ENCODE measurements at places on chromosomes 16 and 17.
A peak's percentile ranks its signal among the peaks of the same experiment; 100 is the strongest.

DNA sequence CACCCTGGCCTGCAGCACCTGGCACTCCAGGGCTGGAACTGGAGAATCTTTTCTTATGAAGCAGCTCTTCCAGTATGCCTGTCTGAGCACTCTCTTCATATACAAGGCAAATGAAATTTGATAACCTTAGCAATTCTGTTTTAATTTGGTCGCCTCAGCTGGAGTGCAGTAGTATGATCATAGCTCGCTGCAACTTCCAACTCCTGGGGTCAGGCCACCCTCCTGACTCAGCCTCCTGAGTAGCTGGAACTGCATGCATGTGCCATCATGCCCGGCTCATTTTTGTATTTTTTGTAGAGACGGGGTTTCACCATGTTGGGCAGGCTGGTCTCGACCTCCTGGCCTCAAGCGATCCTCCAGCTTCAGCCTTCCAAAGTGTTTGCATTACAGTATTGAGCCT is 140.8 kb upstream of the CHMP6 start:
- no peak for ATAC-seq

DNA sequence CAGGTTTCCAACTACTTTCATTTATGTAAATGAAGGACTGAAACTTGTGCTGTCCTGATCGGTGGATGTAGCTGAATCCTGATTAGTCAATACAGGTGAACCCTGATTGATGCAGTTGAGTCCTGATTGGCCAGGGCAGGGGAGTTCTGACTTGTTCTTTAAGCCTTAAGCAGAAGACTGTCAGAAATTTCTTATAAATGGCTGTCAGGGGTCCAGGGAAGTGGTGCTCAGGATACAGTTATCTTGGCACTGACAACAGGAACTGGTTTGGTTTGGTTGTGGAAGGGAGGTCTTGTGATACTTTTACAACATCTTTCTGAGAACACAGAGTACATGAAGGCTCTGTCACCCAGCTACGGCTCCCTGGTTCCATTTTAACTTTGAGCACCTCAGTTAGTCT is 132.1 kb downstream of the KCNJ12 start:
- no peak for ATAC-seq

DNA sequence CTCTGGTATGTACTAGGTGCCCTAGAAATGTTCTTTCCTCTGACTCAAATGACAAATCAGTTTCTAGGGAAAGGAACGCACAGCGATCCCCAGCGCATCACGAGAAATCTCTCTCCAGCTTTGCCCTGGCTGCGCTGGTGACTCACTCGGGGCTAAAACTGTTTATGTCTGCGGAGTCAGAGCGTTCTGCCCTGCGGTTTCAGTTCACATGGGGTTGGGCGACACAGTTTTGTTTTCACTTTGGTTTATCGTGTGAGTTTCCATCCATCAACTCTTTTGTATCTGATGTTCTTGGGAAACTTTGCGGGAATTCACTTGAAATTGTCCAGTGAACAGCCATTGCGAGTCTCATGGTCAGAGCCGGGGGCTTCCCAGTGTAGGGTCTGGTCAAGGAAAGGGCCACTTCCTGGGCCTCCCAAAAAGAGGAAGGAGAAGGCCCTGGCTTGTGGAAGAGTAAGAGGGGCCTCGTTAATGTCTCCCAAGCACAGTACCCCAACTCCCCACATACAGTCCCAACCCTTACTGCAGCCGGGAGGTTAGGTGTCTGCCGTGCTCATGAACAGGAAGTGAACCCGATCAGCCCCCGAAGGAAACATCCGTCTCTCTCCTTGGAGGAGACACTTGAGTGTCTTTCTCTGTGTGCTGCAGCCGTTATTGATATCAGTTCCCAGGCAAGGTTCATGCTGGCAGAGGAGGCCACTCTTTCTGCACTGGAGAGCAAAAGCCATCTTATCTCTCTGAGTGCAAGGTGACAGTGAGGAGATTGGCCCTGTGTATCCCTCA is 643.2 kb downstream of the WWOX start:
- peak; percentile 97 for ATAC-seq

GRCh38 chr16:86959091-86959651 is 358.0 kb downstream of the C16orf95 start:
- no peak for ATAC-seq

- ATAC-seq, result peak; percentile 9
These were observed 158 bp downstream of the ALYREF start for GRCh38 chr17:81891303-81891552.

GRCh38 chr16:1151424-1152122 is 1.3 kb upstream of the CACNA1H start:
- no peak for ATAC-seq

DNA sequence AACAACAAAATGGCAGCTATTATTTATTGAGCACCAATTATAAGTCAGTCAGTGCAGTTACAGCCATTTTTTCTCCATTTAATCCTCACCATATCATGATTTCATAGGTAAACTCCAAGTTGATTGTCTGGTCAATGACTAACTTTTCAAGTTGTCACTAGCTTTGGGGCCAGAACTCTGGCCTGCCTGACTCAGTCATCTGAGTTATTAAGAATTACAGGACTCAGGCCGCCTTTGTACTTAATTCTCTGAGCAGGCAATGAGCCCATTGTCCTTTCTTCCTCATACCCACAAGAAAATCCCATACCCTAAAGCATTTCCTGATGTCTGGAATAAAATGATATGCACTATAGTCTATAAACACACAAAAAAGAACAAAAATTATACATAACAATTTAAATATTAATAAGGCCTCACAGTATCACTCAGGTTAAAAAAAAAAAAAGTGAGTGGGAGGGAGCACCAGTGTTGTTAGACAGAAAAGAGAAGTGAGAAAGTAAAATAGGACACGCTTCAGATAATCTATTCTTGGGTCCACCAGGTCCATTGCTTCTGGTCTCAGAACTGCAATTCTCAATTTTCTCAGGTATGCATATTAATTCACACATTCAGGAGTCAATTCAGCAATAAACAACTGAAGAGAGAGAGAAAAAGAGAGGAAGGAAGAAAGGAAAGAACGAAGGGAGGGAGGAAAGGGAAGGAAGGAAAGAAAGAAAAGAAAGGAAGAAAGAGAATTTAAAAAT is 70.2 kb downstream of the SPAG9 start:
- ATAC-seq, result no peak

GRCh38 chr16:73170612-73171038 is 122.7 kb upstream of the ZFHX3 start:
- no peak for ATAC-seq

DNA sequence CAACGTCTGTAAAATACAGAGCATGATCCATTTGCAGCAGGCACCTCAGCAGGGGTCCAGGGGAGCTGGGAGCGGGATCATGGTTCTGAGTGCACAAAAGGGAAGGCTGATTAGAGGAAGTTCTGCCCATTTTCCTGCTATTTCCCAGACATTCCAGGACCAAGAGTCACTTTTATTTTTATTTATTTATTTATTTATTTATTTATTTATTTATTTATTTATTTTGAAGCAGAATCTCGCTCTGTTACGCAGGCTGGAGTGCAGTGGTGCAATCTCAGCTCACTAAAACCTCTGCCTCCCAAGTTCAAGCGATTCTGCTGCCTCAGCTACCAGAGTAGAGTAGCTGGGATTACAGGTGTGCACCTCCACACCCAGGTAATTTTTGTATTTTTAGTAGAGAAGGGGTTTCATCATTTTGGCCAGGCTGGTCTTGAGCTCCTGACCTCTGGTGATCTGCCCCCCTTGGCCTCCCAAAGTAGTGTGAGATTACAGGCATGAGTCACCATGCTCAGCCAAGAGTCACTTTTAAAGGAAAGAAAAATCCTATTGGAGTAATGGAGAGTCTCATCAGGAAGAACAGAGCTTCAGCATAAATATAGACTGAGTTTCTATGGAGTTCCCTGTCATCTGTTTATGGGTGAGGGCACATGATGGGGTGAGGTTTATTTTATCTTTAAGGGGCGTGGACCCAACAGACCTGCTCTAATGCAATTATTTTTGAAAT is 355.2 kb downstream of the HAPSTR1 start:
- ATAC-seq, result no peak

DNA sequence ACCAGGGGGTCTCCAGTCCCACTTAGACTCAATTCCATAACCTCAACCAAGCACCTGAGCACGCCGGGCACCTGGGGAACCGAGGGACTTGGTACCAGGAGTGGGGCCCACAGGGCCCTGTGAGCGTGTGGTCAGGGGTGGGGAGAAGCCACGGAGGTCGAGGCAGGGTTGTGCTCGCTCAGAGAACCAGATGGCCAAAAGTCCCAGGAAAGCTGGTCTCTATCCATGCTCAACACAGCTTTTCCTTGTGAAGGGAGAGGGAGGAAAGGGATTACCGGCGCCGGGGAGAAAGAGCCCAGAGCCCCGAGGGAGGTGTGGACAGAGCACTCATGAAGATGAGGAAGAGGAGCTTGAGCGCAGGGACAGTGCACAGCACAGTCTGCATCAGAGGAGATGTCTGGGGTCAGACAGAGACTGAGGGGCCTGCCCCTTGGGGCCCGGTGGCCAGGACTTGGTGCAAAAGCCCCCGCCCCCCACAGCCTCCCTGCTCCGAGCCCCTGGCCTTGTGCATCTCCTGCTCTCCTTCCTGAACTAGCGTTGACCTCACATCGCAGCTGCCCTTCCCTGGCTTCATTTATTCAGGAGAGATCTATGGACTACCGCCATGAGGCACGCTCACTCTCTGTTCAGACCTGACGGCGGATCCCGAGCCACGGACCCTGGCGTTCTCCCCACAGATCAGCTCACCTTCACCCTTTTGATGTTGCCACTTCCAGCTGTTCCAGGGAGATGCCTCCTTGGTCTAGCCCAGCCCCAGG is 355.4 kb upstream of the TNRC6C start:
- no peak for ATAC-seq

- no peak for ATAC-seq
These were observed 320.9 kb upstream of the CDH5 start for GRCh38 chr16:66045626-66046025.

GRCh38 chr17:75642784-75643642 is 9.8 kb downstream of the SMIM5 start:
- ATAC-seq, result no peak

All from activated T-helper 17 cell treated with anti-CD3 and anti-CD28 coated beads, Interleukin-2, amount 50 U/mL, for 72 hours (primary cell).